ENCODE measurements at places on chromosomes 1 and 21.

GRCh38 chr1:11701551-11701961, 10.0 kb downstream of the DRAXIN start:
- no peak for DNase-seq

DNA sequence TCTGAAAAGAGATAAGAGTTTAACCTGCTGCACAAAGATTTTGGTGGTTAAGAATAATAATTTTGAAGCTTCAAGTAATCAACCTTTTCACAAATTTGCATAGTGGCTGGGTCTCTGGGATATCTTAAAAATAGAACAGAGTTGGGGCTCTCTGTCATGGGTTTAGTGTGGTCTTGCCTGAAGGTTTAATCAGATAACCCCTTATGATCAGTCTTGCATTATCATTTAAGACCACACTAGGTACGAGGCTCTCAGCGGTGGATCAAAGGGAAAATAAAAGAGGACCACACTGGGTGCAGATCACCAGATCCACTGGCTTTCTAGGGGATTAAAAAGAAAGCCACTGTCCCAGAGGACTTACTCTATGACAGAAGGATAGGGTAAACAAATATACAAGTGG, 19.5 kb downstream of the LRRC8C start:
- DNase-seq = no peak

GRCh38 chr1:204190212-204191211, 5.8 kb downstream of the KISS1 start:
- peak; percentile 53 for DNase-seq

DNA sequence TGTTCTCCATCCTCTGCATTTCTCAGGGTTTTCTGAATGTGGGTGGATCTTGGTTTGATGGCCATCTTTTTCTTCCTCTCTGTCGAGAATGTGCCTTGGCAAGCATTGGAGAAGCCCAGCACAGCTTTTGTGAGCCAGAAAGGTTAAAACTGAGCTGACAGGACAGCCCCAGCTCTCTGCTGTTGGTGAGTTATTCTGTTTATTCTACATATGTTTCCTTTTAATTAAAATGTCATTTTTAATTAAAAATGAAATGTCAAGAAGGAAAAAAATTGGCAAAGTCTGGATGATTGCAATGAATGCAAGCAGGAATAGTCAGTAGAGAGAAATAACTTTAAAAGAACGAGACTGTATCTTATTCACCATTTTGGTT, 325.8 kb downstream of the PTBP2 start:
- no peak for DNase-seq

DNA sequence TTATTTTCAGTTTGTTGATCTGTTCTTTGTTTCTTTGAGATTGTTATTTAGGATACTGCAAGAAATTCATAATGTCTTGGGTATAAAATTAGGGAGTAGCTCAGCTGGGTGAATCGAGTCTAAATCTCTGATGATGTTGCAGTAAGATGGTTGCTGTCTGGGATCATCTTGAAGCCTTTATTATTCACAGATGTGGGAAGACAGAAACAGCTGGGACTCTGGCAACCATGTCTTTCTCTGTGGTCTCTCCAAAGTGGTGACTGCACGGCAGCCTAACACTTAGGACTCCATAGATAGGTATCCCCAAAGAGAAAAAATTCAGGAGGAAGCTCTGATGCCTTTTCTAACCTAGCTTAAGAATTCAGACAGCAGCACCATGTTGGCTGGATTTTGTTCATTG, 52.7 kb downstream of the RAP1A start:
- DNase-seq = no peak

GRCh38 chr1:213163278-213163711, 112.3 kb downstream of the RPS6KC1 start:
- peak; percentile 43 for DNase-seq

- DNase-seq = no peak
Measured at GRCh38 chr1:183275322-183275721, 89.3 kb downstream of the LAMC2 start.

DNA sequence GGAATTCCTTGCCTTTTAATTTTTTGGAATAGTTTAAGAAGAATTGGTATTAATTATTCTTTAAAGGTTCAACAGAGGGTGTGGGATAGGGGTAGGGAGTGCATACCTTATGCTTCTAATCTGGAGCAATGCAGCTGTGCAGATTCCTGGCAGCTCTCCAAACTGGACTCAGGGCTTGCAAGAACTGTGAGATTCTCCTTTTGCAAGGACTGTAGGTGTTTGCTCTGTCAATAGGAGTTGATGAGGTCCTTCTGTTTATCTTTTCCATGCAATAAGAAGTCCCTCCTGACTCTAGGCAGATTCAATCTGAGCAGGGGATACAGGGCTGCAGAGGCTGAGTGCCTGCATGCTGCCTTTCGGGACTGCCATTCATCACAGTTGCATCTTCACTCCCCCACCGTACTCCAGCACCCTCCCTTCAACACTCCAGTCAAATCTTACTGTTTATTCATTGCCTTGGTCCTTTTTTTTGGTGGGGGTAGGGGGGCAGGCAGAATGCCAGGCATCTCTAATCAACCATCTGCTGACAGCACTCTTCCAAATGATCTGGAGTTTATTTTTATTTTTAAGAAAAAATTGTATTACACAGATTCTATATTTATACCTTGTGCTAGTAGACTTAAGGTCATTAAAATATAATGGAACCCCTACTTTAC, 122.3 kb downstream of the DISC1 start:
- DNase-seq = peak; percentile 12

DNA sequence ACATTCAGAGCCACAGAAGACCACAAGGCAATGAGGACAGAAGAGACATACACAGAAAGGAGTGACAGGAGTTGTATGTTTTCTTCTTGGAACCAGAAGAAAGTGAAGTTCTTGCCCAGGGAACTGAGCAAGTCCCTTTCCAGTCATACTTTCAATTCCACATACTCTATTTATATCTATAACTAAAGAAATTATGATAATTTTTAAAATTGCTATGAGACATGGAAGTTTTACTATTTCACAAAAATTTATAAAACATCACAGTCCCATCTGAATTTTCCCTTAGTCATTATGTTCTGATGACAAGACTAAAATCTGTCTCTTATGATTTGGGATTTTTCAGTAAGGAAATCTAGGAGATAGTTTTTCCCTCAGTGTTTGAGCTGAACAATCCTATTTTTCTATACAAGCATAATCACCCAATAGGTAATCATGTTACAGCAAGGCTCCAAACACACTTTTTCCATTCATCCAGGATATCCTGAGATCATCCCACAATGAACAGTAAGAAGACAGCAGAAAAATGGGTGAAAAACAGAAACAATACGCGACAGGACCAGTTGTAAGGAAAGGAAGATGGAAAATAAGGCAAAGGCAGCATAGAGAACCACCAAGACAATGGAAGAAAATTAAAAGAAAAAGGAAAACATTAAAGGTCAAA, 154.6 kb downstream of the VAV3 start:
- no peak for DNase-seq

DNA sequence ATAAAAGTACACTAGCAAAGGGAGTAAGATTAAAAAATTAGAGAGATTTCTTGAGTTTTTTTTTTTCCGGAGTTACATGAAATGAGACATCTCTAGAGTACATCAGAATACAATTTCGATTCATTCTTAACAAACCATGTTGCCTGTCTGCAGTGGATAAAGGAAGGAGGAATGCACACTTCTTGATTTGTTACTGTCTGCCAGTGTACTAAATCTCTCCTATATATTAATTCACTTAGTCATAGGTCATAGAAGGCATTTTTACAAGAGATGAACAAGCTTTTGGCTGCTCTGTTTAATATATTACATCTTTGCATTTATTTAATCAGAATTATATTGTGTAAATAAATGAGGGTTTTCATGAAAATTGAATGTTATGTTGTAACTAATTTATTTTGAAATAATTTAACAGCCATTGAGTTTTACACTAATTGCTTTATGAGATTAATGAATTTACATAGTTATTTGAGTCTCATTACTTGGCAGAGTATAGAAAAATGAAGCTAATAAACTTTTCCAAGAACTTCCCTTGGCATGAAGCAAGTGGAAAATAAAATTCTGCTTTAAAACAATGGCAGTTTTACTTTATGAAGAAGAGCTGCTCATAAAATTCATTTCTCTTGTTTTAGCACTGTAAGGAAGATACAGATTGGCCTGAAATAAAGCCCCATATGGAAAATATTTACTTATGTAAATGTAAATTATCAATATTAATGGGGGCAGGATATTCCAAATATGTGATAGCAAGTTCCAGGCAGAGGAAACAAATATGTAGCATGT, 1284.7 kb downstream of the BRINP3 start:
- DNase-seq = no peak

DNA sequence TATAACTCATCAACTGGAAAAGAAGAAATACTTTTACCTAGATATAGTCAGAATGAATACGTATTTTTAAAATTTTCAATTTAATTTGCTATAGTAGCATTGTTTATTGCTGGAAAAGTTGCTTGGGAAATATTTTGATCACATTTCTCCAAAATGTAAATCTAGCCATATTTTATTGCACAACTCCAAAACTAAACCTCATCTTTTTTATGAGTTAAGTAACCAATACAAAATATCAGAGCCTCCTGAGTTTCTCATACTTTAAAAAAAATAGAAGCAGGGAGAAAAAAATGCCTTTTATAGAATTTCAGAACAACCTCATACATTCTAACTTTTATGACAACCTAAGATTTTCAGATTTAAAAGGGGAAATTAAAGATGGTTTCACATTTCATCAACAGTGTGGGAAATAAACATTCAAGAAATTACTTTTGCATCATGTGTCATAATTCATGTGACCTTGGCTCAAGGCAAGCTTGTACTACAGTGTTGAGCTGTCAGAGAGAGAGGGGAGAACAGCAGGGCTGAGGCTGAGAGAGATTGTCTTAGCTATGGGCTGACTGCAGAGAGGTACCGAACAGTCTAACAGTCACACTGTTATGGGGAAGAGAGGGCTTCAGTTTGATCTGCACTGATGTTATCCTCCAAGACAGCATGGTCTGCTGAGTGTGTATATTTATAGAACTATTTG, 519.0 kb downstream of the LTN1 start:
- peak; percentile 49 for DNase-seq

- no peak for DNase-seq
Measured at GRCh38 chr1:209444961-209445360, 138.6 kb upstream of the CAMK1G start.

- no peak for DNase-seq
Measured at GRCh38 chr1:160569806-160570205, 9.5 kb downstream of the CD84 start.

- no peak for DNase-seq
Measured at GRCh38 chr1:15804060-15804459, 3.4 kb downstream of the UQCRHL start.

- no peak for DNase-seq
Measured at GRCh38 chr1:161388639-161389038, 21.0 kb upstream of the CFAP126 start.

DNA sequence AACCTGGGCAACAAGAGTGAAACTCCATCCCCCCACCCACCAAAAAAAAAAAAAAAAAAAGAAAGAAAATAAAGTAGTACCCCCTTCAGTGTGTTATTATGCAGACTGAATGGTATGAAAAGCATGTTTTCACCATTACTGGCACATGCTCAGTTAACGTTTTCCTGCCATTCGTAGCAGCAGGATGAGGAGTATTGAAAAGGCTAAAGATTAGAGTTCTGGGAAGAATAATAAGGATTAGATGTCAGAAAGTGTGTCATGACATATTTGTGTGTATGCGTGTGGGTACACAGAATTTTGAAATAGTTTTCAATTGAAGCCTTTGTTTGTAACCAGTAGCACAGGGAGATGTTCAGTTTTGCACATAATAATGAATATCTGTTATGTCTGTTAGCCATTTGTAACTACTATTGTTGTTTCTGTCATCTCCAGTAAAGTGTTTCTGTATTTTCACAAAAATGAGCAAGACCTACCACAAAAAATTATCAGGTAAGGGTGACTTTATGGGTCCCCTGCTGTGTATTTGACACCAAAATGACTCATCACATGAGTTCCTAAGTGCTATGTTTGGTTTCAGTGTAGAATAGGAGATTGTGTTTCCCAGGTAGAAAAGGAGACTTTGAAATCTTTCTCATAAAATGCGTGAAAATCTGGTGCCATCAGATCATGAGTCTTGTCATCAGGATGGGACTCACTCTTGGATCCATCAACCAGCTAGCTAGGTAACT, 358.9 kb downstream of the DISC1 start:
- no peak for DNase-seq

DNA sequence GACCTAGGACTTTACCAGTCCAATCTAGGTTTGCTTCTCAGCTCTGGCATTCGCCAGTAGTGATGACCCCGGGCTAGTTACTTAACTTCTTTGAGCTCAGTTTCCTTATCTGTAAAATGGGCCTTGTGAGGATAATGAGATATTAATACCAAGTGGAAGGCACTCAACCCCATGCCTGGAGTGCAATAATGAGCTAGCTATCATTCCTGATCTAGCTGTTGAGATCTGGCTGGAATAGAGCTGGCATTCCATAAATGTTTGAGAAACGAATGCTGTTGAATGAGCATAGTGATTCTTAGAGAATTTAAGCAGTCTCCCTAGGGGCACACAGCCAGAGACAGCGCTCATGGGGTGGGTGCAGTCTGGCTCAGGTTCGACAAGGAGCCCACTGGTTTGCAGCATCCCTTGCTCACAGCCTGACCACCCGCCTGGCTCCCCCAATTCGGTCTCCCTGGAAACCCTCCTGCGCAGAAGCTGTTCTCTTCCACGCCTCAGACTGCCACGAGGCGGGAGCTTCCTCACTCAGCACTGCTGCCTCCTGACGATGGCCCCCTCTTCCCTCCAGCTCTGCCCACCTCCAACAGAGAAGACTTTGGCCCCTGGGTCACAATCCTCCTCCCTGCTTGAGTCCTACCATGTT, 32.5 kb downstream of the DHCR24 start:
- DNase-seq = no peak

GRCh38 chr1:64523413-64524337, 53.7 kb downstream of the CACHD1 start:
- DNase-seq = no peak

DNA sequence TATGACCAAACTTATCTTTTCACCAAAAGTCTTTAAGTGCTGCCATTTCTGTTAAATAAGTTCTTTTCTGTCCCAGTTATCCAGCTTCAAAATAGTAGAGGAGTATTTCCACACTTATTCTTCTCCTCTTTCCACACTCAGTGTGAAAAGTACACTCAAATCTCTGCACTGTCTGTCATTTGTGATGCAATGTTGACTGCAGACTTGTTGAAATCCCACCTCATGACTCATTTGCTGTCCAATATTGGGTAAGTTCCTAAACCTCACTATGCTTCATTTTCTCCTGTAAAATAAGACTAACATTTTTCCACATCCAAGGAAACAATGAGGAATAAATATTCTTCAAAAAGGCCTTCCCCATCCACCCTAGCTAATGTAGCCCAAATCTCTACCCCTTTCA, 17.5 kb downstream of the LRRIQ3 start:
- peak; percentile 34 for DNase-seq

- DNase-seq = no peak
Measured at GRCh38 chr1:1005774-1006304, 5.9 kb upstream of the HES4 start.

- peak; percentile 100 for DNase-seq
Measured at GRCh38 chr1:26723013-26723991, 27.5 kb downstream of the ARID1A start.

DNA sequence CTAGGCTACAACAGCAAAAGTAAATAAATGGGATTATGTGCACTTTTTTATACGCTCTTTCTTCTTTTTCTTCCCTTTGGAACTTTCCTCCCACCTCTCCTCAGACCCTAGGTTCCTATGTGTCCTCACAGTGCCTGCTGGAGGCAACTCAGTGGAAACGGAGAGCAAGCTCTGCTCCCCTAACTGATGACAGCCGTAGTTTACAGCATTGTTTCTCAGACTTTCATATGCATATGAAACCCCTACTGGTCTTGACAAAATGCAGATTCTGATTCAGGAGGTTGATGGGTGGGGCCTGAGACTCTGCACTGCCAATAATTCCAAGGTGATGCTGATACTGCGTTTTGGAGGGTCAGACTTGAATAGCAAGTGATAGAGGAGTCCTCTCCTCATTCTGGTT, 34.3 kb upstream of the HMCN1 start:
- DNase-seq = no peak
